ENCODE measurements at places on chromosomes 11 and 22.

- no peak for DNase-seq
- no peak overlapping the region for H3K27ac ChIP-seq
- no peaks in the 10 kb centered on the region for H3K27me3 ChIP-seq
- H3K36me3 ChIP-seq, result no peaks in the 10 kb centered on the region
- H3K4me3 ChIP-seq, result no peak overlapping the region
These were observed 50.9 kb upstream of the RRAS2 start for GRCh38 chr11:14409891-14410290.

GRCh38 chr22:37303821-37304274, 21.5 kb downstream of the CYTH4 start:
- H3K4me3 ChIP-seq, result no peak overlapping the region
- peak overlapping the region; percentile 45 for H3K27ac ChIP-seq
- H3K27me3 ChIP-seq, result no peaks in the 10 kb centered on the region
- peaks cover 100% of the 10 kb centered on the region for H3K4me1 ChIP-seq

GRCh38 chr11:6927030-6927617, 898 bp downstream of the ZNF215 start:
- peaks cover 18% of the 10 kb centered on the region for H3K27me3 ChIP-seq
- no peak for DNase-seq
- no peak overlapping the region for H3K27ac ChIP-seq
- peaks cover 18% of the 10 kb centered on the region for H3K4me1 ChIP-seq

GRCh38 chr11:47869544-47870393, 21.6 kb upstream of the NUP160 start:
- no peaks in the 10 kb centered on the region for H3K27me3 ChIP-seq
- DNase-seq, result no peak
- no peaks in the 10 kb centered on the region for H3K36me3 ChIP-seq
- no peaks in the 10 kb centered on the region for H3K4me1 ChIP-seq

DNA sequence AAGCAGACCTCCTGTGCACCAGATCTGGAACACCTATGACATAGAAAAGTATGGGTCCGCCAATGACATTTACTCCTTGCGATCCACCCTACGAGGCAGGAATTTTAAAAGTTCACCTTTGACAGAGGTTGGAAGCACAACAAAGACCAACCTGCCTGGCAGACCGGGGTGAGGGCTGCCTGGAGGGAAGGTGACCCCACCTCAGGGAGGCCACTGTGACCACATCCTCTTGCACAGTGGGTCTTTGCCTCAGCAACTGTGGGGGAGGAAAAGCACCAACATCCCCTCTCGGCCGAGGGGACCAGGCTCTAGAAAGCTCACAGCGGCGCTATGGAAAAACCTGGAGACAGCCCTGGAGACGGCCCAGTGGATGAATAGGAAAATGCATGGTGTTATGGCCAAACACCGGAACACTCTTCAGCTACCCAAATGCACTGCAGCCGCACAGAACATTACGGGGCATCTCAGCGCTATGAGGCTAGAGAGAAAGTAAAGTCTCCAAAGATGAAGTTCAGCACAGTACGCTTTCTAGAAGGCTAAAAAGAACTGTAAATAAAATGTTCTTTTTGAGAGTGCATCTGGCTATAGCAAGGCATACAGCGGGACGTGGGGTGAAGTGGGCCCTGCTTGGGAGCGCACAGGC, 1.8 kb upstream of the SHISAL1 start:
- DNase-seq, result no peak
- H3K36me3 ChIP-seq, result no peaks in the 10 kb centered on the region
- no peak overlapping the region for H3K4me3 ChIP-seq
- H3K4me1 ChIP-seq, result peaks cover 6% of the 10 kb centered on the region

- H3K4me1 ChIP-seq, result peaks cover 6% of the 10 kb centered on the region
- no peak overlapping the region for H3K4me3 ChIP-seq
- H3K27ac ChIP-seq, result no peak overlapping the region
- DNase-seq, result no peak
- no peaks in the 10 kb centered on the region for H3K36me3 ChIP-seq
- no peaks in the 10 kb centered on the region for H3K27me3 ChIP-seq
These were observed 5.0 kb upstream of the LRFN4 start for GRCh38 chr11:66851698-66852465.

GRCh38 chr11:59671471-59671870, 2.6 kb upstream of the PATL1 start:
- no peaks in the 10 kb centered on the region for H3K27me3 ChIP-seq
- H3K36me3 ChIP-seq, result peaks cover 3% of the 10 kb centered on the region
- no peak overlapping the region for H3K27ac ChIP-seq
- DNase-seq, result no peak
- no peak overlapping the region for H3K4me3 ChIP-seq

DNA sequence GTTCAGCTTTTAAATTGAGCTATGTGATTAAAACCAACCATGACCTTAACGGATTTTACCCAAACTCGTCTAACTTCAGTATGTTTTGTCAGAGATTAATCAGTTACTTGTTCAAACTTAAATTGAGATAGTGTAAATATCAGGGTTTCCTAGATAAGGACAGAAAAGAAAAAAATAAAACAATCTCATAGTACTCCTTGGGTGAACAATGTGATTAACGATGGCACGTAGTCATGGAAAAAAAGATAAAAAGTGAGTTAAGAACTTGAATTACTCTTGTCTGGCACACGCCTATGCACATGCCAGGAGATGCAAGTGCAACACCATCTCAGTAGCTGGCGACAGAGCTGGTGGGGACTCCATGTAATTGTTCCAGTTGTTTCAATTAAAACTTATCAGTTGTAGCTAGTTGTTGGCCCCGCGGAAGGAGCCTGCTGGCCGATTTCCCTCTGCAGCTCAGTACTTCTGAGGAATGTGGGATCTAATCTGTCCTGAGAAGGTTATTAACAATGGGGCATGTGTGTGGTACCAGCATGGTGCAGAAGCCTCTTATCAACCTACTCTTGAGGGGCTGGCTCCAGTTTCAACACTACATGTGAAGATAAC, 3.0 kb downstream of the RASSF10 start:
- no peak for DNase-seq
- peaks cover 12% of the 10 kb centered on the region for H3K27me3 ChIP-seq
- H3K36me3 ChIP-seq, result no peaks in the 10 kb centered on the region
- H3K4me3 ChIP-seq, result no peak overlapping the region
- H3K27ac ChIP-seq, result no peak overlapping the region
- no peaks in the 10 kb centered on the region for H3K4me1 ChIP-seq

DNA sequence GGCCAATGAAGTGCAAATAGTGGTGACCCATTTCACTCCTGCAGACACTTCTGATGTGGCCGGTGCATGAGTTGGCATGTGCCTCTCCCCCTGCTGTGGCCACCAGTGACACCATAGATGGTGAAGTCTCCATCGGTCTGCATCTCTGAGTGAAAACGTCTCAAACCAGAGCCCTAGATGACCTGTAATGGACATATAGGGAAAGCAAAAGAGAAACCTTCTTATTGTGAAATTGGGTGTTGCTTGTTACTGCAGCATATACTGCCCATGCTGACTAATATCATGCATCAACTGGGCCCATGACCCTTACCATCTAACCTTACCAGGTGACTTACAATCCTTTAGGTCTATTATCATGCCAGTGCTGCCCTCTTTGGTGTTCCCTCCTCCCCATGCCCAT, 11.7 kb upstream of the VPS37C start:
- H3K27me3 ChIP-seq, result no peaks in the 10 kb centered on the region
- H3K4me3 ChIP-seq, result no peak overlapping the region
- no peaks in the 10 kb centered on the region for H3K36me3 ChIP-seq
- peaks cover 22% of the 10 kb centered on the region for H3K4me1 ChIP-seq
- H3K27ac ChIP-seq, result no peak overlapping the region
- no peak for DNase-seq

- no peaks in the 10 kb centered on the region for H3K4me1 ChIP-seq
- no peaks in the 10 kb centered on the region for H3K27me3 ChIP-seq
- H3K27ac ChIP-seq, result no peak overlapping the region
- DNase-seq, result no peak
- no peak overlapping the region for H3K4me3 ChIP-seq
These were observed 146.1 kb downstream of the OR4C45 start for GRCh38 chr11:50178737-50179136.

DNA sequence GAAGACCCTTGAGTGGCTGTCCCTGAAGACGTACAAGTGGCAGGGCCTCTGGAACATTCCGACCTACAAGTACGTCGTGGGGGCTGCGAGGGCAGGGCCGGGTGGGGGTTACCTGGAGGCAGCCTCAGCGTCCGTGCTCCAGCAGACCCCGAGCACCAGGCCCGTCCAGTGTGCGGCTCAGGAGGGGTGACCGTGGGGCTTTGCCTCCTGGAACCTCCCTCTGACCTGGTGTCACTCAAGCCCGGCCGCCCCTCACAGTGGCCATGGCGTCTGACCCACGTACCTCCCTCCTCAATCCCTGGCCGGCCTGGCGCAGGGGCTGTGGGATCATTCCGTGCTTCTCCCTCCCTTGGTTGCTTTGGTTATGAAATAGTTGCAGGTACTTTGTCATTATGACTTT, 18.5 kb downstream of the RNH1 start:
- H3K4me1 ChIP-seq, result no peaks in the 10 kb centered on the region
- H3K27ac ChIP-seq, result no peak overlapping the region
- no peak overlapping the region for H3K4me3 ChIP-seq
- H3K36me3 ChIP-seq, result no peaks in the 10 kb centered on the region
- H3K27me3 ChIP-seq, result no peaks in the 10 kb centered on the region
- DNase-seq, result no peak

DNA sequence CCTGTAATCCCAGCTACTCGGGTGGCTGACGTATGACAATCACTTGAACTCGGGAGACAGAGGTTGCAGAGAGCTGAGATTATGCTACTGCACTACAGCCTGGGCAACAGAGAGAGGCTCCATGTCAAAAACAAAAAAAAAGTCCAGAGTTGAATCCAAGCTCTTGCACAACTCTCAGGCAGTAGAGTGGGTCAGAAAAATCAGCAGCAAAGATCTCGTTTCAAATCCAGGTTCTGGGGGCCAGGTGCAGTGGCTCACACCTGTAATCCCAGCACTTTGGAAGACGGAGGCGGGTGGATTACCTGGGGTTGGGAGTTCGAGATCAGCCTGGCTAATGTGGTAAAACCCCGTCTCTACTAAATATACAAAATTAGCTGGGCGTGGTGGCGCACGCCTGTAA, 24.9 kb downstream of the CLPB start:
- no peak overlapping the region for H3K4me3 ChIP-seq
- DNase-seq, result no peak
- no peak overlapping the region for H3K27ac ChIP-seq
- H3K36me3 ChIP-seq, result no peaks in the 10 kb centered on the region

DNA sequence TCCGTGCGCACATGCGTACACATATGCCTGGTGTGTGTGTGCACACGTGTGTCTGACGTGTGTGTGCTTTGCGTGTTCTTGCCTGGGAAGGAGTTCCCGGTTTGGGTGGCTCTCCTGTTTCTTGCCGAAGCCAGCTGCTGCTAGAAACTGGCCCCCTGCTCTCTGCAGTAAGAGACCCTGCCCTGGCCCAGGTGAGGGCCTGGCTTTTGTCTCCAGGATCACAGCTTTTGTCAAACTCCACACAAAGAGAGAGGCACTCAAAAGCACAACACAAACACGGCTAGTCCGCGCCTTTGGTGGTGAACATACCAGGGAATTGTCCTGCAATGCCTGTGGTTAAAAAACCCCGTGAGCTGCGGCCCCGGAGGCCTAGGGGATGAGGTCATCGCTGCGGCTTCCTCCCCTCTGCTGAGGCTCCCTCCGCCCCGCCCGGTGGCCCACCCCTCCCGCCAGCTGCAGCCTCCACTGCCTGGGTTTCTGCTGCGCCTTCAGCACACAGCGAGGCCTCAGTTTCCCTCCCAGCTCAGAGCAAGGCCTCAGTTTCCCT, 88.9 kb downstream of the KCNQ1 start:
- no peak overlapping the region for H3K27ac ChIP-seq
- no peaks in the 10 kb centered on the region for H3K27me3 ChIP-seq
- no peaks in the 10 kb centered on the region for H3K36me3 ChIP-seq
- no peak overlapping the region for H3K4me3 ChIP-seq

DNA sequence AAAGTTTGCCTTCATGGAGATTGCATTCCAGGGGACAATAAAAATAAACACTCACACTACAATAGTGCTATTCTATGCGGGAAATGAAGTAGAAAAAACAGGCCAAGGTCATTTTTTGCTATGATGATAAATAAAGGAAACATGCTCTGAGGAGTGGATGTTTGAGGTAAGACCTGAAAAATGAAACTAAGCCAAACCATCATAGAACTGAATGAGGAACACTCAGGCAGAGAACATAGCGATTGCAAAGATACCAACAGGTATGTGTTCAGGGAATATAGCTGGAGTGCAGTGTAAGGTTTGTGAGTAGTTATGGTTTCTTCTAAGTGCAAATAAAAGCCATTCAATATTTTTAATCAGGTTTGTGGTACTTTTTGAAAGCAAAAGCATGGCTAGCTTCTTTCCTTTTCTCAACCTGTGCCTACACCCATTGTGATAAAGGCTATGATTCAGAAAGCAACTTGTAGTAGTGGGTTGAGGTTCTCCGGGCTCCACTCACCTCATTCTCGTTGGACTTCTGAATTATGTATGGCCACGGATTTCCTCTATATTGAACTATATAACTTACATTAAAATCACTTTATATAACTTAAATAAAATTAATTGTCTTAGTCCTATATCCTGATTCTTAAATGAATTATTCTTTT, 278.2 kb upstream of the CHORDC1 start:
- no peak overlapping the region for H3K27ac ChIP-seq
- no peaks in the 10 kb centered on the region for H3K4me1 ChIP-seq
- no peaks in the 10 kb centered on the region for H3K27me3 ChIP-seq
- no peaks in the 10 kb centered on the region for H3K36me3 ChIP-seq

DNA sequence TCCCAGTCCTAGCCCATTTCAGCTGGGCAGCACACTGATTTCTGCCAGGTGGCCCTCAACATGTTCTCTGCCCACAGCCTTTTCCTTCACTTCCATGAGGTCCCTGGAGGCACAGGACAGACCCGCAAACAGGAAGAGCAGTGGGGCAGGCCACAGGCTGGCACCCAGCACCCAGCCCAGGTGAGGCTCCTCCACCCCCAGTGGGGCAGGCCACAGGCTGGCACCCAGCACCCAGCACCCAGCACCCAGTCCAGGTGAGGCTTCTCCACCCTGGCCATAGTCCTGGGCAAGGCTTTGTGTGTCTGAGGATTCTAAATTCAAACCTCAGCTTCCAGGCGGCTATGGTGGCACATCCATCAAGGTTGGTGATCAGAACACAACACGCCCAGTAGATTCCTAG, 1413.0 kb downstream of the BRD1 start:
- no peaks in the 10 kb centered on the region for H3K27me3 ChIP-seq
- no peaks in the 10 kb centered on the region for H3K36me3 ChIP-seq
- no peak overlapping the region for H3K4me3 ChIP-seq
- H3K27ac ChIP-seq, result no peak overlapping the region
- no peak for DNase-seq

- no peak overlapping the region for H3K4me3 ChIP-seq
- H3K36me3 ChIP-seq, result no peaks in the 10 kb centered on the region
- H3K27ac ChIP-seq, result no peak overlapping the region
These were observed 42.6 kb upstream of the ACCSL start for GRCh38 chr11:44005063-44005701.

- H3K4me1 ChIP-seq, result no peaks in the 10 kb centered on the region
- H3K36me3 ChIP-seq, result no peaks in the 10 kb centered on the region
- no peak overlapping the region for H3K4me3 ChIP-seq
- H3K27me3 ChIP-seq, result no peaks in the 10 kb centered on the region
These were observed 19.5 kb upstream of the SLC22A12 start for GRCh38 chr11:64571410-64572091.
